ENCODE measurements at places on chromosomes 6 and 20.
A peak's percentile ranks its signal among the peaks of the same experiment; 100 is the strongest.

GRCh38 chr6:4582506-4583417 lies 193.4 kb upstream of the CDYL start:
- DNase-seq = no peak

DNA sequence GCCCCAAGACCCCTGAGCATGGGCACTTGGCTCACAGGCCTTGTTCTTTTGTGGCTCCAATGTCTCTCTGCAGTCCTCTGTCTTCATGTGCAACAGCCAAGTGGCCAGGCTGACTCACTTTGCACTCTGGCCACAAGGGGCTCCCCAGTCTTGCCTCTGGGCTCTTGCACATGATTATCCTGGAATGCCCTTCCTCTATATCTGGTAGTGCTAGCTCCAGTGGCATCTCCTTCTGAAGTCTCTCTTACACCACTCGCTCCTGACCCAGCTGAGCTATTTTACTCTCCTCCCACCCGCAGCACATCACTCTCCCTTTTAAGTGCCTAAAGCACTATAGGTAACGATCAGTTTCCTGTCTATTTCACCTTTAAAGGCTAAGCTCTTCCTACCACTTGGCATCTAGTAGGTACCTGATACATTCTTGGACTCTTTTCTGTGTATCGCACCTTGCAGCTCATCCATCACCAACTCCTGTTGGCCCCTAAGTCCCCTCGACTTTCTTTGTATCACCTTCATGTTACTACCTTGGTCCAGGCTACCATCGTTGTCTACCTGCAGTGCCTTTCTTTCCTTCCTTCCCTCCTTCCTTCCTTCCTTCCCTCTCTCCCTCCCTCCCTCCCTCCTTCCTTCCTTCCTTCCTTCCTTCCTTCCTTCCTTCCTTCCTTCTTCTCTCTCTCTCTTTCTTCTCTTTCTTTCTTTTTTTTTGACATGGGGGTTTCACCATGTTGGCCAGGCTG lies 211.9 kb upstream of the RNF24 start:
- DNase-seq = peak; percentile 24

DNA sequence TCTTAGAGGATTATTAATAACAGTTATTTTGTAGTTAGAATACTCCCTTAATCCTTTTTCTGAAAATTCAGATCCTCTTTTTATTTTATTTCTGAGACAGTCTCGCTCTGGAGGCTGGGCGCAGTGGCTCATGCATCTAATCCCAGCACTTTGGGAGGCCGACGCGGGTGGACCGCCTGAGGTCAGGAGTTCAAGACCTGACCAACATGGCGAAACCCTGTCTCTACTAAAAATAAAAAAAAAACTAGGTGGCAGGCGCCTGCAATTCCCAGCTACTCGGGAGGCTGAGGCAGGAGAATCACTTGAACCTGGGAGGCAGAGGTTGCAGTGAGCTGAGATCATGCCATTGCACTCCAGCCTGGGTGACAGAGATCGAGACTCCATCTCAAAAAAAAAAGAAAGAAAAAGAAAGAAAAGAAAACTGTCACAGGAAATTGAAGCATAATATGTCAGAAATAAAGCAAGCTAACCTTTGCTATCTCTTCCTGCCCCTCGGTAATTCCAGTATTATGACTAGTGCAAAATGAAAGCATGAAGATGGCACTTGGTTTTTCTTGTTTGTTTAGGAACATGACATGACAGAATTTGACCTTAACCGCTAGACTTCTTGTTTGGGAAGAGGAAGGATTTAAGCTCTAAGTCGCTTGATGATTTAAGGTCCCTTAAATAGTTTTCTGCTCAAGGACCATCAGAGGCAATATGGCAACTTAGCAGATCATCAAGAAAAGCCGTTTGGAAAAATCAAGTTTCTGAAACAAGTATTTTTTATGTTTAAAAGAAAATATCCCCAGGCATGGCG lies 1.8 kb upstream of the RBM39 start:
- no peak for DNase-seq

- DNase-seq = no peak
These were observed 14.5 kb upstream of the ELMO2 start for GRCh38 chr20:46420878-46421277.

GRCh38 chr6:72271531-72271930 lies 350.3 kb upstream of the KCNQ5 start:
- no peak for DNase-seq

DNA sequence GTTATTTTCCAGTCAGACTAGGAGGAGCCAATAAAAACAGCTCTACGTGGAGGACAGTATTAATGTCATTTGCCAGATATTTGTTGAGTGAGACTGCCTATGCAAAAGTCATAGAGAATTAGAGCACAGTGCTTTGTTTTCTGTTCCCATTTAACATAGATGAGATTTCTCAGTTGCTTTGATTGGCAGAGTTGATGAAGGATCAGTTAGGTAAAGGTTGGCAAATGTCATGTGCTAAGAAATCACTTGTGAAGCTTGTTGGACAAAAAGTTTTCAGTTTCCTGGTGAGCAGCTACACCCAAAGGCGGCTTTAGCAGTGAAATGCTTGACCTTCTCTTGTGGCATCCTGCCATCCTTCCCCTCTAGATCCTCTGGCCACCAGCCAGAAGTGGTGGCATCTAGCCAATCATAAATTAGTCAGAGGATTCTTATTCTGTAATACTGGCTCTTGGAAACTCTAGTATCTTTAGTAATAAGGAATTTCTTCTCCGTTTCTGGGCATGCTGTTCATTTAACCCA lies 37.0 kb downstream of the BCKDHB start:
- no peak for DNase-seq

DNA sequence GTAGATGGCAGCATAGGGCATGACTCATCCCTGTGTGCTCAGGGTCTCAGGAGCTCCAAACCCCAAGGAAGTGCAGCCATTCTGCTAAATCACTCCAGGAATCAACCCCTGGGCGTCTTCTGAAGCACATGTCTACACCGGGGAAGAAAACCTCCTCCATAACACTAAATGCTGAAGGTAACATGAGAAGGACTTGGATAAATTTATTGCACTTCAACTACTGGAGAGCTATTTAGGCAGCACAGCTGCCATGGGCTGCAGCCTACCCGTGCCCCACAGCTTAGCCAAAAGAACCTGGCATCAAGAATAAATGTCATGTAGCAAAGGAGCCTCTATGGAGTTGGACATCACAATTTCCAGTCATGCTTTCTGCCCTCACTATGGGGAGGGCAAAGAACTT lies 152.4 kb upstream of the PROKR2 start:
- DNase-seq = no peak

GRCh38 chr20:25750765-25751696 lies 54.4 kb upstream of the ZNF337 start:
- no peak for DNase-seq

DNA sequence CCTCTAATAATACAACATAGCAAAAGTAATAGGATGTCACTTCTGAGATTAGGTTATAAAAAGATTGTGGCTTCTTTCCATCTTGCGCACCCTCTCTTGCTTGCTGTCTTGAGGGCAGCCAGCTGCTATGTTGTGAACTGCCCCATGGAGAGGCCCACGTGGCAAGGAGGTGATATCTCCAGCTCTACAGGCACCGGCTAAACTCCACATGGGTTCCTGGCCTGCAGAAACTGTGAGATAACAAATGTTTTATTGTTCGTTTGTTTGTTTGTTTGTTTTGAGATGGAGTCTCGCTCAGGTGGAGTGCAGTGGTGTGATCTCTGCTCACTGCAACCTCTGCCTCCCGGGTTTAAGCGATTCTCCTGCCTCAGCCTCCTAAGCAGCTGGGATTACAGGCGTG lies 38.0 kb downstream of the CD40 start:
- DNase-seq = no peak

- peak; percentile 35 for DNase-seq
These were observed 56.6 kb upstream of the SAMHD1 start for GRCh38 chr20:37007898-37008649.

GRCh38 chr6:52704060-52704459 lies 33.1 kb downstream of the TMEM14A start:
- no peak for DNase-seq

- DNase-seq = no peak
These were observed 16.7 kb upstream of the TGM6 start for GRCh38 chr20:2364044-2364443.

DNA sequence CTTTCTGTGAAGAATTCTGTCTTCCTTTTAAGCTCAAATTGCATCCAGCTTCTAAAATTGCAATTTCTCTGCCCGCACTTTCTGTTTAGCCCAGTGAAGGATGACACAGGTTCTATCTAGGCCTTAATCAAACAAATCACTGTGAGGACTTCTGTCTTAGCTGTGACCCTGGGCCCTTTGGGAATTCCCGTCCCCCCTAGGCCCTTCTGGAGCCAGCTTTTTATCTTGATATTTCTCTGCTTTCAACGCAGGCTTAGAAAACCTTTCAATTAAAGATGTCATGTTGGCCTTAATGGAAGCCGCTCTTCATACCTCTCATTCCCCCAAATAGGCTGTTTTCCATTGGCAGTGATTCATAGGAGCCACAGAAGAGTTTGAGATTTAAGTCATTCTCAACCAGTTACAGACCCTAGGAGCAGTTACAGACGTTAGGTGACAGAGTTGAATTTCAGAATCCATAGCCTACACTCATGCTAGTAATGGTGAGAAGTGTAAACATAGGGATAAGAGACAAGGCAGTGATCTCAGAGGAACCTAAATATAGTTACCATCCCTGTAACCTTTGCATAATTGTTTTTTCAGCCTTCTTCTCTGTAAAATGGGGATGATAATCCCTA lies 74.8 kb upstream of the FLRT3 start:
- DNase-seq = no peak

DNA sequence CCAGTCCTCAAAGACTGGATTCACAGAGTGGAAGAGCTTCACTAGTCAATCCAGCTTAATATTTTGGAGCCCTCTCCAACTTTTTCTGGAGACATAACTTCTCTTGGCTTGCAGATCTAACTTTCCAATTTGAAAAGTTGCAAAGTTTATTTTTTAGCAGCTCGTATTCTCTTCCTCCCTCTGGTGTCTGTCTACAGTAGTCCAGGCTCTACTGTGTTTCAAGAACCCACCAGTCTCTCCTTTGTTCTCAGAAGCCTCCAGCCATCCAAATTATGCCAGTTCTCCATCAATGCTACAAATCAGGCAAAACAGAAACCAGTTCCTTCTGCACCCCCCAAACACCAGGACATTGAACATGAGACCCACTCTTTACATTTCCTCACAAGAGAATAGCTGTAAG lies 376.1 kb upstream of the OPRM1 start:
- DNase-seq = no peak

GRCh38 chr6:117373211-117373813 lies 52.4 kb downstream of the ROS1 start:
- DNase-seq = no peak

DNA sequence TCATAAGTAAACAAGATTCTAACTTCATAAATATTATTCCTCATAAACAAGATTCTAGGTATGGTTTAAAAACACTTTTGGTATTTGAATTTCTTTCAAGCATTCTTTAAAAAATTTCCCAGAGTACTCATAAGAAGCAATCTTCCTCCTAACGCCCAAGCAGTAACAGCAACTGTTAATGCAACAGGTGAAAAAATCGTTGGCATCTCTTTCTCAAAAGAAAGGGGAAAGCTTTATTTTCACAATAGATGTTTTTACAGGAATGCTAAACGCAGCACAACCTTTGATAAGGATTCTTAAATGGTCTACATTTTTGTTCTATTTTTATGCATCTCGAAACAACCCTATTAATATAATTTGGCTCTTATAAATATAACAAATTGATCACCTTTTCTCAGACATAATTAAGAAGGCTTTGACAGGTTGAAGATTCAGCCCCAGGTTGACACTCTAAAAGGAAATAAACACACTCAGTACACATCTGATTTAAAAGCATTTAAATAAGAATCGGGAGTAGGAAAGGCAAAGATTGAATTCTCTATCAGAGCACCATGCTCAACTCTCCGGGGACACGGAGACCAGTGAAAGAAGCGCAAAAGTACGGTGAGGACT lies 634 bp downstream of the AHI1 start:
- no peak for DNase-seq

GRCh38 chr20:24403406-24403805 lies 66.0 kb upstream of the SYNDIG1 start:
- no peak for DNase-seq

DNA sequence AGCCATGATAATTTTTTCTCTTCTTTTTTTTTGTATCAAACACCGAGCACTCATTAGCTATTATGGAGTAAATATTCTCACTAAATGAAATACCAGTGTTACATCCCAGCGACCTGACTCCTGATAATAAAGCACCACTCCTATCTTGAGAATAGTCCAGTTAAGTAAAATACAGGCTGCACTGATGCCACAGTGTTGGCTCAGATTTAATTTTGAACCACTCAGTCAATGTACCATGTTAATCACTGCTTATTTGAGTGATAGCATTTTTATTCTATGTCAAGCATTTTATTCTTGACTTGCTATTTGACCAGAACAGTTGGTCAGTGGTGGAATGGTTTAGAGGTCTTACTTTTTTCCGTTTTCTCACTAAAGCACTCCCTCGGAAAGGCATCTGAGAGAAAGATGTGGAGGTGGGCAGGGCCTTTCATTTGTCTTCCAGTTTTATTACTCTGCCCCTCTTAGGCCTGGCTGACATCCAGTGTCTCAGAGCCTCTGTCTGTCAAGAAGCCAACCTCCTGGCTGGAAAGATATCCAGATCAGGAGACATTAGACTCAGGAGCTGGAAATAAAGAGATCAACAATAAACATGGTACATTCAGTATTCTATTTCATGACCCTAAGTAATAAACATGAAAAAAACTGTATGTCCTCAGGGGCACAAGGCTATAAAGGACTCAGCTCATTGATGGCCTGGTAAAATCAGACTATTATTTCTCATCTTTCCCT lies 457.8 kb downstream of the EPM2A start:
- no peak for DNase-seq

DNA sequence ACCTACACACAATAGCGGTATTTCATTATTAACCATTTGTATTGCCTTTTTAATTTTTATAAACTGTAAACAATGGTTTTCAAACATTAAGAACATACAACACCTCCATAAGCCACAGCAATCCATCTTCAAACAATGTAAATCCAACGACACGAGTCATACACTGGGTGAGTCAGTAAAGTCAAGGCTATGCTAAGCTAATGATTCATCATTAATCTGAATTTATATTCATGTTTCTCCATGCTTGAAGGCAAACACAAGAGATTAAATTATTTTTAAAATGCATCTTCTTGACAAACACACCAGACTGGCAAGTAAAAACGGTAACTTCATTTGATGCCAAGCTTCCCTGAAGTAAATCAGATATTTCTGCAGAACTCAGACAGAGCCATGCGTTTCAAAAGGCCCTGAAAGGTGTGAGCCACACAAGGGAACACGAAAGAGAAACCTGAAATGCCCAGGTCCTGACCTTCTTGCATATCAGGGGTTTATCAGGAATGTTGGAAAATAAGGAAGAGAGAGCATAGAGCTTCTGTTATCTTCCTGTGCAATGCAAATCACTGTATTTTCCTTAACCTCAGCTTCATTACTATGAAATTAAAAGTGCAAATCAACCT lies 162.5 kb downstream of the ALDH8A1 start:
- no peak for DNase-seq

All from Jurkat, Clone E6-1 (cell line).